Substantia nigra (tissue), 51 donors: ENCODE measurements at places on chromosomes 7 and 10.

DNA sequence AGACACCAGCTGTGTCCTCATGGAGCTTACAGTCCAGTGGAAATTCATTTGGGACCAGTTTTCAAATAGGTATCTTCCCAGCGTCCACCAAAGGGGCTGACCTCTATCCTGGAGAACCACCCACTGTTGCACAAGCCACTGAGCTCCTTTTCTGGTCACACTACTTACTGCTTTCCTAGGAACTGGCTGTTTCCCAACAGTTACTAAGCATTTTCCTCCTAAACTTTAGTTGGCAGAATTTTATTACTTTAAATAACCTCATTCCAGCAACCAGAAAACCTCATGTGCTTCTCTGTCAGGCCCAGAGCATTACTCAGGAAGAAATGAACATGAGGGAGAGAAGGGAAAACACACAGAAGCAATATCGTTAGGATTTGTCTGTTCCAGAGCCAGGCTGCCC, 183.1 kb downstream of the GPAM start:
- DNase-seq, result no peak

GRCh38 chr10:102870221-102870620, 951 bp downstream of the AS3MT start:
- no peak for DNase-seq

- no peak for DNase-seq
These were observed 2.5 kb upstream of the MLXIPL start for GRCh38 chr7:73626814-73627213.

DNA sequence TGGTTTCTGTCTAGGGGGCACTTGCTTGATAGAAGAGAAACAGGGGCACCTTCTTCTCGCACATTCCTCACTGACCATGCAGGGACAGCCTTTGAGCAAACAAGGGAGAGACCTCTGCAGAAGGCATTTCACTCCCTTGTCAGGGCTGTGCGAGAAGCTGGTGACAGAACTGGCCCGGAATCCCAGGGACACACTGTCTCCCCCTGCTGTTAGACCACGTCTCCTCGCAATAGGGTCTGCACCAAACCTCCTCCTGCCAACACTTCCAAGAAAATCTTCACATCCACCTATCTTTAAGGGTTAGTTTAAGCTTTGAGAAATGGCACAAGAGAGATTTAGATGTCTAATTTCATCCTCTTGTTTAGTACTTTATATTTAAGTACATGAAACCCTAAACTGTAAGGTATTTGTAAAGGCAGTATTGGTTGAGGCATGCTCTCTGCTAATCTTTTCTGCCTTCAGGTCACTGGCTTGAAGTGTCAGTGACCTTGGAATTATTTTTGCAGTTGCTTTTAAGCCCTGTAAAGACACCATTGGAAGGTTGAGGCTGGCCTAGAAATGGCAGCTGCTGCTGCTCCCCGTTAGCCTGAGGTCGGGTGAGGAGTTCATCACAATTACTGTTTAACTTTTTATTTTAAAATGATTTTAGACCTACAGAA, 37.0 kb downstream of the RBM20 start:
- DNase-seq, result no peak

GRCh38 chr10:78777466-78777865, 291.3 kb upstream of the ZMIZ1 start:
- DNase-seq, result peak; percentile 65

- no peak for DNase-seq
These were observed at the start of gene SEMA4G for GRCh38 chr10:100969187-100970075. TSS of gene SEMA4G (plus strand) at chr10:100969504. CDS start at chr10:100972913, 3,409 bp downstream.

GRCh38 chr10:133287832-133288500, 11.3 kb upstream of the ADAM8 start:
- DNase-seq, result no peak

GRCh38 chr10:130455111-130455695, 319.0 kb downstream of the GLRX3 start:
- DNase-seq, result no peak

GRCh38 chr10:79409726-79410085, 35.7 kb downstream of the ZCCHC24 start:
- DNase-seq, result peak; percentile 95

DNA sequence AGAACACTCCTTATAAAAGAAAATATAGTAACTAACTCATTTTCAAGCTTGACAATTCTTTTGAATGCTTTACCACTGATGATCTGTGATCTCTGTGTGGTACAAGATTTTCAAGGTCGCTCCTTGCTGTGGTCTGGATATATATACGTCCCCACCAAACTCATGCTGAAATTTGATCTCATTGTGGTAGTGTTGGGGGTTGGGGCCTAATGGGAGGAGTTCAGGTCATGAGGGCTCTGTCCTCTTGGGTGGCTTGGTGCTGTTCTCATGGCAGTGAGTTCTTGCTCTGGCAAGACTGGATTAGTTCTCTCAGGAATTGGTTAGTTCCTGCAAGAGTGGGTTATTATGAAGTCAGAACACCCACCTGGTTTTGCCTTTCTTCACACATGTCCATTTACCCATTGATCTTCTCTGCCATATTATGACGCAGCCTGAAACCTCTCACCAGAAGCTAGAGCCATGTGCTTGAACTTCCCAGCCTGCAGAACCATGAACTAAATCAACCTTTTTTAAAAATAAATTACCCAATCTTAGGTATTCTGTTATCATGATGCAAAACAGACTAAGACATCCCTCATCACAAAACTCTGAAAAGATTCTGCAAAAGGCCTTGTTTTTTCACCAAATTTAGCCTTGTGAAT, 8.3 kb upstream of the EDRF1 start:
- no peak for DNase-seq

- DNase-seq, result peak; percentile 49
These were observed 571 bp downstream of the KDM7A start for GRCh38 chr7:140176122-140176701.

- DNase-seq, result no peak
These were observed 296.8 kb upstream of the CACNA2D1 start for GRCh38 chr7:82740246-82740848.

- no peak for DNase-seq
These were observed 50.8 kb downstream of the FAM53B start for GRCh38 chr10:124693396-124693795.

DNA sequence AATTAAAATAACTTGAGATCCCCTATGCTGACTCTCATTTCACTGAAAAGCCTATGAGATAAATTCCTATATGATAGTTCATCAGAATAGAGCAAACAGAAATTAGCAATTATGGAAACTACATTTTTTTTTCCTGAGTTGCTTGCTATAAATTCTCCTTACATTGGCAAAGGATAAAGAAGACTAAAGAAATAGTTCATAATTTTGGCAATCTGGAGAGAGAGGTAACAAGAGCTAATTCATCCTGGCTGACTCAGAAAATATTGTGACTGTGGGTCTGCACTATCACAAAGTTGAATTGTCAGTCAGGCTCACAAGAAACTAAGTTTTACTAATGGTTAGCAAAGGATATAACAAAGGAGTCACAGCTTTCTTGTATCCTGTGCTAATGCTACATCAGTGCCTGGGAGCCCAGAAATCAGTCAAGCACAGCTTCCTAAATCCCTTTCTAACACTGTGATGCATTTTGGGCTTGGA, 483.0 kb downstream of the MAGI2 start:
- no peak for DNase-seq

GRCh38 chr7:6205971-6206660, 66.3 kb downstream of the CYTH3 start:
- no peak for DNase-seq

DNA sequence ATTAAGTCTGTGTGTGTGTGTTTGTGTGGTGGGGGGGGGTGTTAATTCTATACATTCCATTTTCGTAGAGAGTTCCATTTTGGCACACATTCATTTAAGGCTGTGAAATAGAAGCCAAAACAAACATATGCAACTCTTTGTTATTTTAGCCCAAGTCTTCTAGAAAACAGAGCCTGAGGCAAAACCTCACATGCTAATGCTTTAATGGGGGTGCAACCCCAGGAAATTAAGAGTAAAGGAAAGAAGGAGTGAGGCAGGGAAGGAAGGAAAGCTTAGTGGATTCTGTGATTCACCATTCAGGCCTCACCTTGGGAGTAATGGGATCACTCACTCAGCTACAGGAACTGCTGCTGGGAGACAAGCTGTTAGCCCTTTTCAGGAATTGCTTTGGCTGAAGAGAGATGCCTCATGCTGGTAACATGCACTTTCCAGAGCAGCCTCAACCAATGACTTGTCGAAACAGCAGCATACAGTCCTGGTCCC, 73.0 kb upstream of the CTTNBP2 start:
- DNase-seq, result no peak
